ENCODE measurements at places on chromosomes 7 and 10.

GRCh38 chr7:105940109-105940508 is 23.0 kb upstream of the CDHR3 start:
- no peak for DNase-seq

DNA sequence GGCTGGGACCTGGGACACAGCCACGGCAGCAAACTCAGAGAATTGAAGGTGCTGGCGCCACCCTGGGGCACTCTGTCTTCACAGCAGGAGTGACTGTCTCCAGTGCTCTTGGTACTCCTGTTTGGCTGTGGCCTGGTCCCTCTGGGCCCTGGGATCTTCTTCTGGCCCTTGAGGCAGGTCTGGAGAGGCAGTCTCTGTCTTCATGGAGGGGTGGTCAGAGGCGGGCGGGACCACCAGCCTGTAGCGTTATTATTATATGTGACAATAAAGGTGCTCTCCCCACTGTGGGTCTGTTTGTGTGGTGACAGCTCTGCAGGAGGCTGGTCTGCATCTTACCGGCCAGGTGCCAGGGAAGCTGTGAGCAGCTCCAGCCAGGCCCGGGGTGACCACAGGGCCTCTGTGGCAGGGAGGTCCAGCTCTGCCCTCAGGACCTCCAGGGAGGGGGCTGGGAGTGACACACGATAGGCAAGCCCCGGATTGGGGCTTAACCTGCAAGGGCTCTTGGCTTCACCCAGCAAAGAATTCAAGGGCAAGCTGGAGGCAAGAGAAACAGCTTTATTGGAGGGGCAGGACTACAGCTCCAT is 70.3 kb downstream of the MYL10 start:
- DNase-seq = no peak

DNA sequence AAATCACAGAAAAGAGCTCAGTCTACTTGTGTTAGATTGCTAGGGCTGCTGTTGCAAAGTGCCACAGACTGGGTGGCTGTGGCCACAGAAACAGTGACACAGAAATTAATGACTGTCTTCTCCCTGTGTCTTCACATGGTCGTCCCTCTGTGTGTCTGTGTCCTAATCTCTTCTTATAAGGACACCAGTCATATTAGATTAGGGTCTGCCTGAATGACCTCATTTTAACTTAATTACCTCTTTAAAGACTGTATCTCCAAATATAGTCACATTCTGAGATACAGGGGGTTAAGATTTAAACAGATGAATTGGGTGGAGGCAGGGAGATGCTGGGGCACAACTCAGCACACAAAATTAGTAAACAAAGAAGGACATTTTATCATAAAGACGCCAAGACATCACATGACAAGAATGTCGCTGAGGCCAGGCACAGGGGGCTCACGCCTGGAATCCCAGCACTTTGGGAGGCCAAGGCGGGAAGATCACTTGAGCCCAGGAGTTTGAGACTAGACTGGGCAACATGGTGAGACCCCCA is 23.3 kb upstream of the PARD3 start:
- no peak for DNase-seq

DNA sequence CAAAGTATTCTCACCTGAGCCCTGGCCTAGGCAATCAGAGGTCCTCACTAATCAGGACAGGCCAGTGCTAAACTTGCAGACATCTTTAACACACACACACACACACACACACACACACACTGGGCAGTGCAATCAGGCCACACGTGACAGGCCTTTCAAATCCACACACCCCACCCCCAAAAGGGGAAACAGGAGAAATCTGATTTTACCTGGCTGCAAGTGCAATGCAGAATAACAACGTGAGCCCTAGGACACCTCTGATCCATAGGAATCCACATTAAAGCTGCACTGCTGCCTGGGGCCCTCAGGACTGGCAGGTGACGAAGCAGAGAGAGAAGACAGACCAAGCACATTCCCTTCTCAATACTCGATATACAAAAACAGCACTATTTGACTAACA is 218.9 kb downstream of the FAM107B start:
- no peak for DNase-seq

DNA sequence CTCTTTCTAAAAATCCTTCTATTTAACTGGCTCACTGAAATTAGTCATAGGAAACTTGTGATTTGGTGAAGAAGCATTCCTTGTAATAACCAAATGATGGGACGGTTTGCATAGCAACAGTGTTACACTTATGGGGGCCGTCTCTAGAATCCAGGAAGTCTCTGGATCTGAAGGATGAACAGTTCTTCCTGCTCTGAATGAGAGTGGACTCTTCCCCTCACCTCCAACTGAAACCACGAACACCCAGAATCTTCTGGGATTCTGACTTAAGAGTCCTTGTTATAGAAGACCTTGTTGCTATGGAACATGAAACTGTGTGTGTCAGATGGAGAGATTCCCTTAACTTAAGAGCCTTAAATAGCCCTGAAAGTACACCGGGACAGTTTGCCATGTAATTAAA is 23.2 kb downstream of the NOLC1 start:
- no peak for DNase-seq

- no peak for DNase-seq
These were observed 186.4 kb downstream of the NPSR1 start for GRCh38 chr7:34844406-34844805.
